ENCODE measurements at places on chromosomes 4 and X.

DNA sequence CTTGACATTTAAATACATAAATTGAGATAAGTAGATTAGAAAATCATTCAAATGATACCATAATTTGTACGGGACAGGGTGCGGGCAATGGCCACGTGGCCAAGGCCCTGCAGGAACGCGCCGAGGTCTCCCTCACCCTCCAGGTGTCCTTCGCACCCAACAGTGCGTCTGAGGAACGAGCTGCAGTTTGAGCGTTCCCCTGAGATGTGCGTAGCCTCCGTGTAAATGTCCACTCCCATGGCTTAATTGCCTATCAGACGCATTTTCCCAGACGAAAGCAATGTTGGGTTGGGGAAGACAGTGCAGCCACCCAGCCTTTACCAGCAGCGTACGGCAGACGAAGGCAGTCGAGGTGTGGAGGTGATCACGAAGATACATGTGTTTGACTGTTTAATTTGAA, 56.4 kb downstream of the CPLX1 start:
- no peak overlapping the region for H3K27ac ChIP-seq
- no peak overlapping the region for H3K4me3 ChIP-seq
- H3K36me3 ChIP-seq: peaks cover 24% of the 10 kb centered on the region
- H3K27me3 ChIP-seq: no peaks in the 10 kb centered on the region
- no peak for DNase-seq

DNA sequence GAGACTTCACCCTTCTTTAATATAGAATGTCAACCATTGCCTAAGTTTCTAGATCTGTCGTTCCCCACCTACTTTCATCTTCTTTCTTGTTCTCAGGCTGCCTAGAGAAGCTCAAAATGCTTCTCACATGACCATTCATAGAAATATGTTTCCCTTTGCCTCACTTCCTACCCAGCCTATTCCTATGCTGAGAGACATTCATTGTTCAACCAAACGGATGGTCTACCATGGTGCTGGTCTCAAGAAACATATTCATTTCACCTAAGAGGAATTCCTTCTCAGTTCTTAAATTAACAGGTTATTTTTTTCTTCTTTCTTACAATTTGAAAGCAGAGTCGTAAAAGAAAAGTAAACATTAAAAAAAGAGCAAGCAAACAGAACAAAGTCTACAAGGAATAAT, 20.3 kb upstream of the SLC7A11 start:
- H3K27me3 ChIP-seq: no peaks in the 10 kb centered on the region
- H3K36me3 ChIP-seq: no peaks in the 10 kb centered on the region
- DNase-seq: no peak
- no peaks in the 10 kb centered on the region for H3K4me1 ChIP-seq
- H3K27ac ChIP-seq: no peak overlapping the region

DNA sequence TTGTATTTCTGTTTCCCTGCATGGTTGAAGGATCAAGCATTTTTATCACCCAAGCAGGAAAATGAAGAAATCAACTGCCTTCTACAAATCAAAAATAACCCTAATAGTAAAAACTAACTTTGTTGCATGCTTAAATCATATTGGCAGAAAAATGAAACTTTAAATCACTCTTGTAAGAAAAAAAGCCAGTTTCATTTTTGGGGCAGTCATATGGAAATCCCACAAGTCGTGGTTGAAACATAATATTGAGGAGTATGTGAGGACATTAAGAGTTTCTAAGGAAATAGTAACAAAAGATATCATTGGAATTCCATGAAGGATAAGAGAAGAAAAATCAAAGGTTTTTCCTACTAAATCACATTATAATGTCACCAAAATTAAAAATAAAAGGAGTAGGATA, 8.4 kb downstream of the TEC start:
- H3K27me3 ChIP-seq: no peaks in the 10 kb centered on the region
- no peak for DNase-seq
- H3K4me3 ChIP-seq: no peak overlapping the region
- peak overlapping the region; percentile 61 for H3K27ac ChIP-seq
- peaks cover 22% of the 10 kb centered on the region for H3K36me3 ChIP-seq

DNA sequence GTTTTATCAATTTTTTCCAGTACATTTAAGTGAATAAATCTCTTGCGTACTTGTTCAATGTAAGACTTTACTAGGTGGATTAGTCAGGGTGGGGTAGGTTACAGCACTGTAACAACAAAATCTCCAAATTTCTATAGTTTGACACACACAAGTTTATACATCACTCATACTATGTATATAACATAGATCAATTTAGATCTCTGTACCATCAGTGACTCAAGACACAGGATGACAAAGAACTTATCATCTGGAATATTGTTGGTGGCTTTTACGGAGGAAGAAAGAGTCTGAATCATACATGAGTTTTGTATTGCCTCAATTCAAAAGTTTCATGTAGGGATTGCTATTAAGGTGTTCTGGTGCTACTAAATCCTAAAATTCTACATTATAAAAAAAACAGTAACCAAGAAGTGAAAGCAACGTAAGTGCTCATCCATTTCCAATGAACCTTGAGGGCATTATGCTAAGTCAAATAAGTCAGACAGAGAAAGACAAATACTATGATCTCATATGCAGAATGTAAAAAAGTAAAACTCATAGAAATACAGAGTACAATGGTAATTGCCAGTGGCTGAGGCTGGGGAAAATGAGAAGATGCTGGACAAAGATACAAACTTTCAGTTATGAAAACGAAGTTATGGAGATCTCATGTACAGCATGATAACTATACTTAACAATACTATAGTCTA, 98.0 kb upstream of the DKK2 start:
- H3K27ac ChIP-seq: no peak overlapping the region
- no peaks in the 10 kb centered on the region for H3K27me3 ChIP-seq
- no peaks in the 10 kb centered on the region for H3K36me3 ChIP-seq
